ENCODE measurements at places on chromosomes 6 and 20. TPM values are rescaled to one million over a fixed set of nuclear protein-coding genes. Genes with fewer than 3 reads are reported as not detected.

SLC2A10 gene
- polyA plus RNA-seq = 16.6 TPM

TRIM15 gene
- 0.08 TPM for polyA plus RNA-seq

CSE1L gene
- polyA plus RNA-seq = 130 TPM

TOX2 gene
- 3.7 TPM for polyA plus RNA-seq

PGC gene
- not detected for polyA plus RNA-seq

APMAP gene
- polyA plus RNA-seq = 92.2 TPM

APCDD1L gene
- 13.7 TPM for polyA plus RNA-seq

KIF25 gene
- 0.76 TPM for polyA plus RNA-seq

ADNP gene
- 160 TPM for polyA plus RNA-seq

MYL9 gene
- polyA plus RNA-seq = 179 TPM

VPS16 gene
- polyA plus RNA-seq = 36.9 TPM

PDE7B gene
- polyA plus RNA-seq = 8.0 TPM

MOG gene
- not detected for polyA plus RNA-seq

CCDC170 gene
- polyA plus RNA-seq = 5.3 TPM

TP53TG5 gene
- 2.0 TPM for polyA plus RNA-seq

CYP21A2 gene
- 0.55 TPM for polyA plus RNA-seq

FNDC1 gene
- polyA plus RNA-seq = 6.3 TPM

RIPOR2 gene
- polyA plus RNA-seq = 8.8 TPM

EDN1 gene
- 3.8 TPM for polyA plus RNA-seq

GGTLC1 gene
- not detected for polyA plus RNA-seq

BPHL gene
- 62.1 TPM for polyA plus RNA-seq

LY6G5C gene
- 2.7 TPM for polyA plus RNA-seq

ERVFRD-1 gene
- 0.13 TPM for polyA plus RNA-seq

LHFPL5 gene
- not detected for polyA plus RNA-seq

USP49 gene
- 21.0 TPM for polyA plus RNA-seq

BPIFA2 gene
- polyA plus RNA-seq = not detected

KCNS1 gene
- 0.55 TPM for polyA plus RNA-seq

ULBP2 gene
- polyA plus RNA-seq = 0.88 TPM

KCNK15 gene
- 0.07 TPM for polyA plus RNA-seq

PRSS35 gene
- polyA plus RNA-seq = 44.3 TPM

IER3 gene
- polyA plus RNA-seq = 15.2 TPM

AFG1L gene
- 8.9 TPM for polyA plus RNA-seq

GTF3C6 gene
- 107 TPM for polyA plus RNA-seq

NRSN2 gene
- 46.5 TPM for polyA plus RNA-seq

MARCKS gene
- polyA plus RNA-seq = 277 TPM

UNC93A gene
- 8.3 TPM for polyA plus RNA-seq

CAGE1 gene
- 0.38 TPM for polyA plus RNA-seq

WFDC10B gene
- not detected for polyA plus RNA-seq

KHDC1L gene
- 0.62 TPM for polyA plus RNA-seq

MAN1A1 gene
- polyA plus RNA-seq = 89.9 TPM

EYA2 gene
- polyA plus RNA-seq = 0.52 TPM

FOXC1 gene
- 81.3 TPM for polyA plus RNA-seq

HLA-DMB gene
- 64.6 TPM for polyA plus RNA-seq

FAM210B gene
- polyA plus RNA-seq = 40.7 TPM

ADTRP gene
- polyA plus RNA-seq = 1.2 TPM

TNNC2 gene
- polyA plus RNA-seq = 0.47 TPM

ZNF165 gene
- polyA plus RNA-seq = 4.9 TPM

SMOC2 gene
- 20.5 TPM for polyA plus RNA-seq

SF3B5 gene
- 108 TPM for polyA plus RNA-seq

RFX6 gene
- polyA plus RNA-seq = not detected

SAPCD1 gene
- polyA plus RNA-seq = 16.0 TPM

CTSZ gene
- 65.2 TPM for polyA plus RNA-seq

CCR6 gene
- polyA plus RNA-seq = 0.20 TPM

PTCRA gene
- polyA plus RNA-seq = not detected

CTCFL gene
- 2.8 TPM for polyA plus RNA-seq

TAAR6 gene
- 0.18 TPM for polyA plus RNA-seq

MRAP2 gene
- polyA plus RNA-seq = 3.2 TPM

SLC12A5 gene
- polyA plus RNA-seq = 1.8 TPM

SLC17A2 gene
- polyA plus RNA-seq = 0.86 TPM

All from left kidney (tissue), 8 donors.